ENCODE measurements at places on chromosomes 3 and 15.

GRCh38 chr3:46375218-46375617, 4.5 kb downstream of the CCR5 start:
- no peak for DNase-seq

DNA sequence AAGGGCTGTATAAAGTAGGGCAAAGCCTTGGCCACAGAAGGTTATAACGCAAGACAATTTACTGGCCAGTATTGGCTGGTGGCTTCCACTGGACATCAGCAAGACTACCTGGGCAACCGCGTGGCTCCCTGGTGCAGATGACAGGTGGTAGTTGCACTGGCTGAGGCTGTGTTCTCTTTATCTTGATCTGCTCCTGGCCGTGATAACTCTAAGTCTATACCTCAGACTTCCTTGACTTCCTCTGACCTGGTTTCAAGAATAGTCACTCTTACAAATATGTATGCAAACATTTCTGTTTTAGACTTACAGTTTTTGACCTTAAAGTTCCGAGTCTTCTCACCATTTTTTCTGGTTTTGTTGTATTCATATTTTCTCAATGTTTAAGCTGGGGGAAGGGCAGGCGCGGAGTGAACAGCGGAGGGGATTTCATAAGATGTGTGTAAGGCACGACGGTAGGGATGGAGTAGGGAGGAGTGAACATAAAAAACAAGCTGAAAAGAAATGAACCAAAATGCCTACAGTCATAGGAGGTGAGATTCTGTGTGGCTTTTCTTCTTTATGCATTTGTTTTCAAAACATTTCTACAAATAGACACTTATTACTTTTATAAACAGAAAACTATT, 15.2 kb upstream of the TMEM212 start:
- DNase-seq, result no peak

GRCh38 chr3:196344663-196345062, 6.5 kb upstream of the TM4SF19 start:
- no peak for DNase-seq

- DNase-seq, result no peak
Measured at GRCh38 chr3:175741951-175742350, 882.8 kb downstream of the NAALADL2 start.

DNA sequence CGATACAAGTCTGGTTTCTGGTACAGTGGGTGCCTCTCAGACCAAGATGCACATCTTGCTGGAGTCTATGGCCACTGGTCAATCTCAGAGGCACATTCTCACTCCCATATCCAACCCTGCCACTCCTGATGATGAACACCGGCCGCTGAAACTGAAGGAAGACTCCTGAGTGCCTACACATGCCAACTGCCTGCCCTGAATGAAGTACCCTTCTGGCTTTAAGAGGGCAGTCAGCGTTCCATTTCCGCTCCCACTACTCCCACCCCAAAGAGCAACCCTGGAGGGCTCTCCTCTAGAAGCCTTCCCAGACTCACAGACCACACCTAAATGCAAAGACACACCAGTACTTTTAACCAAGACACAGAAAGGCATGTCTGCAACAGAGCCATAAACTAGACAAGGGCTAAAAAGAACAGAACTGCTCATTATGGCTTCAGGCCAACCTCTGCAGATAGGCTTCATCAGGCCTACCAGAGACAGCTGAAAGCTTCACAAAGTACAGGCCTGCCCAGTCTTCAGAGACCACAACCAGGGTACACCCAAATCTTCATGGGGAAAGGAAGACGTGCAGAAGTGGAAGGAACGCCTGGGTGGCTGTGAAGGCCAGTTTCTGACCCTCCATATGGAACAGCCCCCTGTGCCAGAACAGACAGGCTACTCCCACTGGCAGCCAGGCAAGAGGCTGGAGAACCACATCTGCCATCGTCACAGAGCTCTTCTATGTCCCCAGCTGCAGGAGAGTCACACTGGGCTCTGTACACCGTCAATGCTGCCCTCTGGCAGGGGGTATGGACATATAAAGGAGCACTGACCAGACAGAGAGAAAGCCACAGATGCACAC, 14.3 kb downstream of the ANP32A start:
- DNase-seq, result no peak

Measured in hindlimb muscle (tissue), 1 donor.